Adipocyte (in vitro differentiated cells): ENCODE measurements at places on chromosomes 1 and 21.

DNA sequence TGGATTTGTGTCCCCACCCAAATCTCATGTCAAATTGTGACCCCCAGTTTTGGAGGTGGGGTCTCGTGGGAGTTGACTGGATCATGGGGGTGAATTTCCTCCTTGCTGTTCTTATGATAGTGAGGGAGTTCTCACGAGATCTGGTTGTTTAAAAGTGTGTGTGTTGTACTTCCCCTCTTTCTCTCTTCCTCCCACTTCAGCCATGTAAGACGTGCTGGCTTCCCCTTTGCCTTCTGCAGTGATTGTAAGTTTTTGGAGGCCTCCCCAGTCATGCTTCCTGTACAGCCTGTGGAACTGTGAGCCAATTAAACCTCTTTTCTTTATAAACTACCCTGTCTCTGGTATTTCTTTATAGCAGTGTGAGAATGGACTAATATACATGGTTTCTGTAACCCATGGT lies 64.6 kb downstream of the RHOU start:
- no peak for DNase-seq

DNA sequence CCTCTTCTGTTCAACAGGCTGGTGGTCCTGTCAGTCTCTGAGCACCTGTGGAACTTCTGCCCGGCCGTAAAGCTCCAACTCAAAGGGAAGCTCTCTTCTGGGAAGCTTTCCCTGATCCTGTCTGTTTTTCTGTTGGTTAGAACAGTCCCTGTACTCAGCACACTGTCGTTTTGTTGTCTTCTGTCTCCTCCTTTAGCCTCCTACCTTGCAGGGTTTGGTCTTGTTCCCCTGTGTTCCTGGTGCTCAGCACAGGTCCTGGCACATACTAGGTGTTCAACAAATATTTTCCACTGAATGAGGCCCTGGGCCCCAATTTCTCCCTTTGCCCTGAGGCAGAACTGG lies 328 bp upstream of the KDF1 start:
- no peak for DNase-seq

GRCh38 chr1:181817091-181817490 lies 244.4 kb downstream of the ZNF648 start:
- DNase-seq: no peak

- no peak for DNase-seq
Measured at GRCh38 chr1:17200756-17201155, 4.2 kb upstream of the PADI1 start.

- DNase-seq: no peak
Measured at GRCh38 chr1:7247791-7248548, 462.7 kb downstream of the CAMTA1 start.

GRCh38 chr1:215794156-215794555 lies 227.1 kb downstream of the KCTD3 start:
- DNase-seq: no peak

DNA sequence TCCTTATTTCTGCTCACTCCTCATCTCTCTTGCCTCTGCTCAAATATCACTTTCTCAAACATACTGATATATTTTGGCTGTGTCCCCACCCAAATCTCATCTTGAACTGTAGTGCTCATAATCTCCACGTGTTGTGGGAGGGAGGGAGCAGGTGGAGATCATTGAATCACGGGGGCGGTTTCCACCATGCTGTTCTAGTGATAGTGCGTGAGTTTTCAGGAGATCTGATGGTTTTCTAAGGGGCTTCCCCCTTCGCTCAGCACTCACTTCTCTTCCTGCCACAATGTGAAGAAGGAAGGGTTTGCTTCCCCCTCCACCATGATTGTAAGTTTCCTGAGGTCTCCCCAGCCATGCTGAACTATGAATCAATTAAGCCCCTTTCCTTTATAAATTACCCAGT lies 26.6 kb downstream of the ZBTB8OS start:
- DNase-seq: no peak

GRCh38 chr1:174428033-174428432 lies 19.7 kb upstream of the GPR52 start:
- peak; percentile 60 for DNase-seq

- DNase-seq: no peak
Measured at GRCh38 chr1:220798338-220798737, 11.6 kb downstream of the MTARC1 start.

GRCh38 chr1:27220096-27220495 lies 14.3 kb upstream of the WDTC1 start:
- no peak for DNase-seq

DNA sequence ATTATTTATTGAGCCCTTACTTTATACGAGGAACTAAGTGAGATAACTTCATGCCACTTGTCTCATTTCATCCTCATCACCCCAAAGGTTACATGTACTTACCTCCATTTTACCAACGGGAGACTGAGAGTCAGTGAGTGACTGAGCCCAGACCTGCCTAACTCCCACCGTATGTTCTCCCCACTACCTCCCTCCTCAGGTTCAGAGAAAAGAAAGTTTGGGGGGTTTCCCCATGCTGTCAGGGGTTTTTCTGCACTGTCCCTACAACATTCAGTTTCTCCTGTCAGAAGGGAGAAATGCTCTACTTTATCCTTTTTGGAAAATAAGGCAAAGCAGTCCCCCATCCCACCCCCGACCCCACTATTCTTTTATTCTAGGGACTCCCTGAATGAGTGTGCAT lies 32.9 kb downstream of the FAM78B start:
- DNase-seq: no peak

DNA sequence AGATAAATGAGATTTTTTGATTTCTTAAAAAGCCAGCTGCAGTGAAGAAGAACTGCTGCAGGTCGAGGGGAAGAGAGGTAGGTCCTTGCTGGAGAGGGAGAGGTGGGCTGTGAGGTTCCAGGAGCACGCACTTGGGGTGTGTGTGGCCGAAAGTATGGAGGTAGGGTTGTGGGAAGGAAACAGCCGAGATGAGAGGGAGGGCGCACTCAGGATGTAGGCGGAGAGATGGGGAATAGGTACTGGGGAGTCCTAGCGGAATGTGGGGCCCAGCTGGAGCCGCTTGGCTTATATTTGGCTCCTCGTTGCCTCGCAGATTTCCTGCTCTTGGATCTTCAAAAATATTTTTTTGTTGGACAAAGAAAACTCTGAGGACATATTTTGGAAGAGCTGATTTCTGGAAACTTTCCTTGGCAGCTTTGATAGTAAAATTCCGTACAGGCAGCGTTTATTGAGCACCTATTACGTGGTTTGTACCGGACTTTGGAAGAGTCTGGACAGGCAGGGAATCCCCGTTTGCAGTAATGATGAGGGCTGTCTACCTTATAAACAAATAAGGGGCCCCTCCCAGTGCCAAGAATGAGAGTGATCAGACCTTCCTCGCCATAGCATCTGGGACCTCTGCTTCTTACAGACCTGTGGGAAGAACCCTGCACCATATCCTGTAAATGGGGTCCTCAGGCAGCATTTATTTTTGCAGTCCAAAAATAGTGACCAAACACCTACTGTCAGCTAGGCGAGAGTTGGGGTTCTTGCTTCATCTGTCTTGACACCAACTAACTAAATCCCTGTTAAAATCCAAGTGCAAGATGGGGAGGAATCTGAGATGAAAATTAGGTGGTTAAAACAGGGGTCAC lies 1.5 kb downstream of the LRRC8D start:
- DNase-seq: no peak

GRCh38 chr21:26804895-26805609 lies 40.2 kb downstream of the ADAMTS1 start:
- DNase-seq: peak; percentile 43

DNA sequence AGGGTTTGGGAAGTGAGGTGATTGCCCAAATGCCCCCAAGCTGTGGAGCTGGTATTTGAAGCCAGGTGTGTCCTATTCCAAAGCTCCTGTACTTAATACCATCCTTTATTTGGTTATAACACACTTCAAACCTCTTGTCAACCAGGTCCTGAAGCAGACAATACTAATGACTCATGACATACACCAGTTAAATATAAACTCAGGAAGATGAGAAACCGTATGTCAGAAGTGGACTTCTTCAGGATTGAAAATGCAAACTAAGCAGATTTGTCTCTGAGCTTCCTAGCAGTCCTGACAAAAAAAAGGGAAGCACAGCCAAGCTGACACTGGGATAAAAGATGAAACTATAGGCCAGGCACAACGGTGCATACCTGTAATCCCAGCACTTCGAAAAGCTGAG lies 70.6 kb downstream of the ALPL start:
- no peak for DNase-seq

- DNase-seq: no peak
Measured at GRCh38 chr1:24528744-24529143, 26.1 kb downstream of the RCAN3 start.

- DNase-seq: peak; percentile 59
Measured at GRCh38 chr1:162994921-162995320, 74.2 kb upstream of the RGS4 start.

DNA sequence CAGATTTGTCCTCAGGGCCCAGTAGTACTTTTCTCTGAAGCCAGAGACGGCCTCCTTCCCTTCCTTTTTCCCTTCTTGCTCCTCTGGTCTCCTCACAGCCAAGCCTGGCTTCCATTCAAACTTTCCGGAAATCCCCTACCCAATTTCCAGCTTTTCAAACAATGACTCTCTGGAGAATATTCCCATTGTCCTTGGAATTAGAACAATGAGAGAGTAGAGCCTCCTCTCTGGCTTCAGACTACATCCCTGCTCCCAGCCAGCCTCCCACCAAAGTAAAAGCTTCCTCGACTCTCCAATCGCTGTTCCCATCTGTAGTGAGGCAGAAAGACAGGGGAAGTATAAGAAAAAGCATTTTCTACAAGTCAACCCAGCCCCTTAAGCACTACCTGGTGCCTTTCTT lies 77.7 kb upstream of the SOX13 start:
- DNase-seq: no peak

GRCh38 chr21:38219049-38219628 lies 37.7 kb upstream of the KCNJ15 start:
- DNase-seq: peak; percentile 89

DNA sequence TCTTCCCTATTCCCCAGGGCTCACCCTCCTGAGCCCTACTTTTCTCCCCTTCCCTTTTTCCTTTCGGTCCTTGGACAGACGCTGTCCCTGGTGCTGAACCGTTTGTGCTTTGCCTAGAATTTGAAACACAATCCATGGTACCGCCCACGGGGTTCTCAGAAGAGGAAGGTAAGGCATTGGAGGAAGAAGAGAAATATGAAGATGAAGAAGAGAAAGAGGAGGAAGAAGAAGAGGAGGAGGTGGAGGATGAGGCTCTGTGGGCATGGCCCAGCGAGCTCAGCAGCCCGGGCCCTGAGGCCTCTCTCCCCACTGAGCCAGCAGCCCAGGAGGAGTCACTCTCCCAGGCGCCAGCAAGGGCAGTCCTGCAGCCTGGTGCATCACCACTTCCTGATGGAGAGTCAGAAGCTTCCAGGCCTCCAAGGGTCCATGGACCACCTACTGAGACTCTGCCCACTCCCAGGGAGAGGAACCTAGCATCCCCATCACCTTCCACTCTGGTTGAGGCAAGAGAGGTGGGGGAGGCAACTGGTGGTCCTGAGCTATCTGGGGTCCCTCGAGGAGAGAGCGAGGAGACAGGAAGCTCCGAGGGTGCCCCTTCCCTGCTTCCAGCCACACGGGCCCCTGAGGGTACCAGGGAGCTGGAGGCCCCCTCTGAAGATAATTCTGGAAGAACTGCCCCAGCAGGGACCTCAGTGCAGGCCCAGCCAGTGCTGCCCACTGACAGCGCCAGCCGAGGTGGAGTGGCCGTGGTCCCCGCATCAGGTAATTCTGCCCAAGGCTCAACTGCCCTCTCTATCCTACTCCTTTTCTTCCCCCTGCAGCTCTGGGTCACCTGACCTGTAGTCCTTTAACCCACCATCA lies 10.4 kb downstream of the BCAN start:
- DNase-seq: peak; percentile 74

GRCh38 chr1:94863919-94864318 lies 43.8 kb downstream of the SLC44A3 start:
- peak; percentile 91 for DNase-seq

- DNase-seq: peak; percentile 96
Measured at GRCh38 chr1:223707256-223708000, 4.9 kb upstream of the CAPN2 start.

- DNase-seq: no peak
Measured at GRCh38 chr1:209402697-209403096, 180.8 kb upstream of the CAMK1G start.

DNA sequence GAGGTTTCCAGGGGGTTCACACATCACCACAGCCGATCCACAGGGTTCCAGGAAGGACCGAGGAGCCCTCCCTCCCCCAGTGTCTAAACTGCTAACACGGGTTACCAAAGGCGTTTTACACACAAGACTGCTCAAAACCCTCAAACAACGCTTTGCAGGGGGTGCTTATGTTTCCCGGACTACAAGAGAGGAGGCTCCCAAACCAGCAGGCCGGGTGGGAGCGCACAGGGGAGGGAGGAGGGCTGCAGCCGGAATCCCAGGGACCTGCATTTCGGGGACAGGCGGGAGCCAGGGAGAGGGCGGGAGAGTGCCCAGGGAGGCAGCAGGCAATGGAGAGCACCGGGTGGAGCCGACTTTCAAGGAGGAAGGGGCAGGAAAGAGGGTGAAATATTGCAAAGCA lies 50.8 kb downstream of the ACBD3 start:
- no peak for DNase-seq

DNA sequence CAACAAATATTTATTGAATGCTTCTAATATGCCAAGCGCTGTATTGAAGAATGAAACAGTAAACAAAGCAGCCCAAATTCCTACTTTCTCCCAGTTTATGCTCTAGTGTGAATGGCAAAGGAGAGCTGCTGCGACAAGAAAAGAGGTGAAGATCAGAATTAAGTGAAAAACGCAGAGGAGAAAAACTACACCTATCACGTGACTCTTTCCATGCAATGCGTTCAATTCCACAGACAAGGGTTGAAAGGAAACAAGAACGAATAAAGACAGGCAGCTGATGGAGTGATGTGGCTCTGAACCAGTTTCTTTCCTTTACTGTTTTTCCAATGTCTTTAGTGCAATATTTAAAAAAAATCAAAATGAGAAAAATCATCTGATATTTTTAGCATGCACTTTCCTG lies 23.6 kb downstream of the MT1HL1 start:
- no peak for DNase-seq

- DNase-seq: peak; percentile 69
Measured at GRCh38 chr1:236608930-236609726, 4.8 kb upstream of the HEATR1 start.

DNA sequence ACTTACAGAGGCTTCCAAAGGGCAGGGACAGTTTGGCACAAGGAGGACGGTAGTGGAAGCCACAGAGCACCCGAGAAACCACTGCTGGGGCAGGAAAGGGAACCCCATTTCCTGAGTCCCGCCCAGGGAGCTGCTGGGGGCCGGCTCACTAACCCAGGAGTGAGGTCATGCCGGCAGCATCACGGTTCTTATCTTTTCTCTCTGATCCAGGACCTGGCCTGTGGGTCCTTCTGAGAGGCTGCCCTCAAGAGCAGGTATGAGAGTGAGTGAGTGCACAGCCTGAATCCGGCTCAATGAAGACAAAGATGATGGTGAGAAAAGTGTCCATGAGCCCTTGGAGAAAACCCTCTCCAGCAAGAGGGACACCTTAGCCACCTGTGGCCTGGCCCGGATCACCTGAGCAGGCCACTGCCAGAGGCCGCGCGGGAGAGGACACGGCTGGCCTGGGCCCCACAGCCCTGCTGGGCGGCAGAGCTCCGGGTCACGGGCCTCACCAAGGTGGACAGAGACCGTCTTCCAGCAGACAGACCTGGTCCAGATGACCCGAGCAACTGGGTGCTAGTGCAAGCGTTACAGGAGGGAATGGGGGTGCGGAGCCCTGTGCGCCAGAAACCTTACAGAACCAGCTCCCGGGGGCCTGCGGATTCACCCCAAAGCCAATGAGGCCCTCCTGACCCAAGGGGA lies 94.9 kb downstream of the RIPK4 start:
- no peak for DNase-seq
